ENCODE measurements at places on chromosomes 11 and 22. TPM values are rescaled to one million over a fixed set of nuclear protein-coding genes. Genes with fewer than 3 reads are reported as not detected.
A peak's percentile ranks its signal among the peaks of the same experiment; 100 is the strongest.

Gene ALDH3B1
- 85.5 TPM for total RNA-seq

DNA sequence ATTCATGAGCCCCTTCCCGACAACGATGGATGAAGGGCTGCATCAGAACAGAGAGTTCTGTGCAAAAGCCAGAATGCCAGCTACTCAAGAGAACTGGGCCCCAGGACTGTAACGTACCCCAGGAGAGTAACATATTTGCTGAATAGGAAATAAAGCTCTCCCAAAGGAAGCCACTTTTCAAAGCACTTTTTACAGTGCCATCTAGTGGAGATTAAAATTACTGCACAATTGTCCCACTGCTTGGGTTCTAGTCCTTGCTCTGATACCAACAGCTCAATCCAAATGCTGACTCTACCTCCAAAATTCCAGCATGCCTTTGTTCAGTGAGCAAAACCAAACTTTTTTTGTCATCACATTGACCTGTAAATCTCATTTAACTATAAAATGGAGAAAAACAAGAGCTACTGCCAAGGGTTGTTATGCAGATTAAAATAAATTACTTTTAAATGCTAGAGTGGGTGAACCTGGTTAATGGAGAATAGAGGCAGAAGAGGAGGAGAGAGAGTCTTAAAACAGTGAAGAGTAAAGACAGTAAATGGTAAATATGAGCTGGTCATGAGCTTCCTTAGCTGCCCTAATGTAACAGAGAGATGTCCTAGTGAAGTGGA is 87.6 kb upstream of the FSHB start:
- peak; percentile 16 for DNase-seq

DNA sequence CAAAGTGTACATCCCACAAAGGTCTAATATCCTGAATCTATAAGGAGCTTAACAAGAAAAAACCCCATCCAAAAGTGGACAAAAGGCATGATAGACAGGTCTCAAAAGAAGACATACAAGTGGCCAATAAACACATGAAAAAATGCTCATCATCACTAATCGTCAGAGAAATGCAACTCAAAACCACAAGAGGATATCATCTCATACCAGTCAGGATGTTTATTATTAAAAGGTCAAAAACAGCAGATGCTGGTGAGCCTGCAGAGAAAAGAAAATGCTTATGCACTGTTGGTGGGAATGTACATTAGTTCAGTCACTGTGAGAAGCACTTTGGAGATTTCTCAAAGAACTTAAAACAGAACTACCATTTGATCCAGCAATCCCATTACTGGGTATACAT is 12.7 kb downstream of the LGALS12 start:
- no peak for DNase-seq

GRCh38 chr11:112941104-112941503 is 20.1 kb upstream of the NCAM1 start:
- no peak for DNase-seq

Gene RPS19BP1
- total RNA-seq: 302 TPM
